ENCODE measurements at places on chromosomes 4 and X. TPM values are rescaled to one million over a fixed set of nuclear protein-coding genes. Genes with fewer than 3 reads are reported as not detected.

- no peak for DNase-seq
These were observed 48.5 kb upstream of the EGFL6 start for GRCh38 chrX:13520936-13521335.

- no peak for DNase-seq
These were observed 51.5 kb upstream of the ANTXR2 start for GRCh38 chr4:80124246-80125211.

GRCh38 chr4:30837131-30837539 lies 117.0 kb downstream of the PCDH7 start:
- no peak for DNase-seq

- DNase-seq = no peak
These were observed 146.2 kb downstream of the NPNT start for GRCh38 chr4:106041294-106042002.

DNA sequence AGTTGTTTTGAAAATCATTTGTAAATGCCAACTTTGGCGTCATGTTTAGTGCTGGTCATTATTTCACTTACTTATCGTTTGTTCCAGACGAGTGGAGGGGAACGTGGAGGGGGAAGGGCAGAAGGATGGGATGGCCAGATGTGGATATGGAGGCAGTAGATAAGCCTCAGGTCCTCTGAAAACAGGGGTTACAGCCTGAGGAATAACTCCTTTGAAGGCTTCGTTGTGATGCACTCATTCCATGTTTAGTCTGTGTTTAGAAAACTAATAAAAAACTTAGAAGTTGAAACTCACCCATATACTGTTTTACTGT lies 1.1 kb downstream of the MOB1B start:
- no peak for DNase-seq

DNA sequence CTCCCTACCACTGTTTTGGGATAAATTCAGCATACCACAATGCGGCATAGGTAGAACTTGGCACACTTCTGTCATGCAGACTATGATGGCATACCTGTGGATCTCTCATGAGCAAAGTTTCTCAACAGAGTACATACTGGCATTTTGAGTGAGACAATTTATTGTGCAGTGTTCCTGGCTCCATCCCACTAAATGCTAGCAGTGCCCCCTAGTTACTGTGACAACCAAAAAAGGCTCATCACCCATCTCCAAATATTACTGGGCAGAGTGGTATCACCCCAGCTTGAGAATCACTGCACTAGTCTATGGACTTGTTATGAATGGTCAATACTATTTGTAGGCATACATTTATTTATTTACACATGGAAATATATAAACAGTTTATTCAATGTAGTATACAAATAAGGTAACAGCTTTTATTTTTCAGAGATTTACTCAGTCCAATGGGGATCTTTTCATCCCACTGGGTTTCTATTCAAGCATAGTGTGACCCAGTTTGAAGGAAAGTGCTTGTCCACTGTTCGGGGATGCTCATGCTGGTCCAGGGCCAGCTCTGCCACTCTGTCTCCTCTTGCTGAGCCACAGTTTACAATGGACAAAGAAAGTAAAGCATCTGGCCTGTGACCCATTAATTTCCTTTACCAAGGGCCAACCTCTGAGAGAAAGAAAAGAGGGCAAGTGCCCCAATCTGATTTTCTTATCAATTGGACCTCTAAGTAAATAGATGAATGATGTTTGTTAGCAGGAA lies 81.0 kb upstream of the IL2 start:
- no peak for DNase-seq

GRCh38 chrX:74389016-74389722 lies 32.1 kb upstream of the SLC16A2 start:
- DNase-seq = no peak

DNA sequence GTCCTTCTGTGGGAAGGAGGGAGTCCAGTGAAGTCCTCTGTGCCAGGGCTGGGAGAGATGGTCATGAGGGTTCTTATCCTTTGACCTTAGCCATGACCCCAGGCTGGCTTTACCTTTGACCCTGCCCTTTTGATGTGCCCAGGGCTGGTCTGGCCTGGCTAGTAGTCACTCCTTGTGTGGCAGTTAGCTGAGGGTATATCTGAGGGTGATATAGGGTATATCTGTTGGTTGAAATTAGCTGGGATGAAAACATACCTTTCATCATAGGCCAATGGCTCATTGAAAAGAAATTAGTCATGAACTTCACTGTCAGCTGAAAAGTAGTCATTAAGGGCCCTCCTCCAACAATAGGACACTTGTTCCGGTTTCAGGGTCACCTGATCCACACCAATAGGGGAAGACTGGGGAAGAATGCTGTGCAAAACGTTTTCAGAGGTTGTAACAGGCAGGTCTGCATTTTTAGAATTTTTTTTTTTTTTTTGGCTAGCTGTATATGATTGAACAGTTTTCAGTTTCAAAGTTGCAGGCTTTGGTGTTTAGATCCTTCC lies 74.6 kb upstream of the STOX2 start:
- DNase-seq = no peak

DNA sequence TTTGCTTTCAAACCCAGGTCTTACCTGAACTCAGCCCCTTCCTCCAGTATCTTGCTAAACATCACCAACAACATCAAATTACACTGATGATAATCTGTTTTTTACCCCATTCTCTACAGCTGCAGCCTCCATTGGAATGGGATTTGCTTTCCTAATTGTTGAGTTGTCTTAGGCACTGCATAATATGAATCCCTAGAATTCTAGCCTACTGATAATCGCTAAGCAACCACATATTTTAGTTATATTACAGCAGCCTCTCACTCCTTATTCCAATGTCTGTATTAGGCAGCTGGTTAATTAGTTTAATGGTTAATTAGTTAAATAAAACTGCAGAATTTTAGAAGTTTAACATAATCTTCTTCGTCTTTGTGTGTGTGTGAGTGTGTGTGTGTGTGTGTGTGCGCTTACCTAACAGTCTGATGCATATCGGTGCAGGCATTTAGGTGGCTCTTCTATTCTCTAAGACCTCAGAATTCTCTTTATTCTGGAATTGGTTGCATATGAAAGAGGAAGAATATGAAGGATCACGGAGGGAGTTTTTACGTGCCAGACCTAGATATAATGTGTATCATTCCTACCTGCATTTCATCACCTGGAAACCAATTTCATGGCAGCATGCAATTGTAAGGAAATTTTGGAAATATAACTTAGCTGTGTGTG lies 5.3 kb upstream of the COMMD8 start:
- no peak for DNase-seq

DNA sequence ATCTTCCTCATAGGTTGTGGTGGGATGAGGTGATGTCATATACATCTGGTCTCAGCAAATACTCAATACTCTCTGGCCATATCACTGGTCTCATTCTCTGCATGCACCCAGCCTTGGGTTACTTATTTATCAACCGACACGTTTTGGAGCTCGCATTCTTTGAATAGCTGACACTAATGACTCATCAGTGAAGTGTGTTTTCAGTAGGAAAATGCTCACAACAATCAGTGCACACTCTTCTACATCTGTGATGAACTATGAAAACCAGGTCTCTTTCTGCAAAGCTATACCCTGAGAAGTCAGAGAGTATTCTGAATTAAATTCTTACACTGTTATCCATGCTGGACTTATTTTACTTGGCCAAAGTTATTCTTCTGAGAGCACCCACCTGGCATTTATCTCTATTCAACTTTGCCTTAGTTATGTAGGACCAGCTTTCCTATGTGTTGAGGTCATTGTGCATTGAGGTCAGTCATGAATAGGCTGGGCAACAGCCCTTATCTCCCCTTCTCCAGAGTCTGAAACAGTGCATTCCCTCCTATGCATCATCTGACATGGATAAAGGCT lies 58.7 kb upstream of the DHX15 start:
- DNase-seq = no peak

- DNase-seq = no peak
These were observed 209.1 kb downstream of the NAF1 start for GRCh38 chr4:162957521-162958143.

- DNase-seq = no peak
These were observed 76.7 kb downstream of the SCD5 start for GRCh38 chr4:82721819-82722423.

RS1 gene
- total RNA-seq = not detected

SMARCAD1 gene
- 11.8 TPM for total RNA-seq

DRP2 gene
- not detected for total RNA-seq

KIF4A gene
- 0.38 TPM for total RNA-seq

ITIH6 gene
- total RNA-seq = not detected

KIT gene
- total RNA-seq = 2.3 TPM

CFI gene
- total RNA-seq = 10.8 TPM

MAGEE1 gene
- total RNA-seq = 3.7 TPM

ABCD1 gene
- 15.1 TPM for total RNA-seq
